ENCODE measurements at places on chromosomes 2 and 18. TPM values are rescaled to one million over a fixed set of nuclear protein-coding genes. Genes with fewer than 3 reads are reported as not detected.

DNA sequence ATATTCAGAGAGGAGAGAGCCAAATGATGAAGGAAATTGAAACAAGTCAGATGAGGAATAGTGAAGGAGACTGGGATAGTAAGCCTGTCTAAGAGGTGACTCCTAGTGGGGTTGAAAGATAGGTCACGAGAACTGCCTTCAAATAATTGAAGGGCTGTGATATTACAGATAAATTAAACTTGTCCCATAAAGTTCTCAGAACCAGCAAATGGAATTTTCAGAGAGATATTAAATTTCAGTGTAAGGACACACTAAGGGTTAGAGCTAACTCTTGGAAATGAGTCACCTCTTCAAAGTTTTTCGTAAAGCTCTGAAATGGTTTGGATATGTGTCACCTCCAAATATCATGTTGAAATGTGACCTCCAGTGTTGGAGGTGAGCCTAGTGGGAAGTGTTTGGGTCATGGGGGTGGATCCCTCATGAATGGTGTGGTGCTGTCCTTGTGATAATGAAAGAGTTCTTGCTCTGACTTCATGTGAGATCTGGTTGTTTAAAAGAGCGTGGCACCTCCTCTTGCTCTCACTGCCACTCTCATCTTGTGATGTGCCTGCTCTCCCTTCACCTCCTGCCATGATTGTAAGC, 87.3 kb downstream of the BABAM2 start:
- DNase-seq = no peak

GRCh38 chr18:21242141-21242779, at the start of gene GREB1L:
Gene GREB1L, plus strand, starts transcription at chr18:21242232. Its CDS starts 141,287 bp downstream, at chr18:21383519.
- no peak for DNase-seq

Gene GALNT14
- 68.4 TPM for total RNA-seq

- no peak for DNase-seq
These were observed 154.3 kb downstream of the EIPR1 start for GRCh38 chr2:3223080-3223923.

Gene NYAP2
- total RNA-seq = 0.05 TPM

- no peak for DNase-seq
These were observed 51.3 kb upstream of the ODC1 start for GRCh38 chr2:10499275-10499907.

Gene LRP1B
- not detected for total RNA-seq

Gene EMILIN1
- 1.1 TPM for total RNA-seq

GRCh38 chr2:151410485-151410834, 758 bp downstream of the RIF1 start:
- peak; percentile 53 for DNase-seq

Gene TMEM87B
- total RNA-seq = 9.1 TPM

DNA sequence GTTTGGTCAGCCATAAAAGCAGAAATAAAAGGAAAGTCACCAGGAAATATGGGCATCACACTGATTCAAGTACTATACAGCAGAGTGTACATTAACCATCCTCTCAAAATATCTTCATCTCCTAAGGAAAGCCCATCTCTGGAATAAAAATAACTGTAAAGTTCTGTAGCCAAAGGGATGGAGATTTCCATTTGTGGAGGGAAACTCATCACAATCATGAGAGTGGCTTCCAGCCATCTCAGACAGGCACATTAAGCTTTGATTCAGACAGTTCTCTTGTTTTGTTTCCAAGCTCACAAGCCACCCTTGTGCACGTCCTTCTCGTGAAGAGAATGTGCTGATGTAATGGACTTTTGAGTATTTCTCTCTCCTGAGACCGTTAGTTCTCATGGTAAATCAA, 695.5 kb downstream of the LRRTM4 start:
- no peak for DNase-seq

DNA sequence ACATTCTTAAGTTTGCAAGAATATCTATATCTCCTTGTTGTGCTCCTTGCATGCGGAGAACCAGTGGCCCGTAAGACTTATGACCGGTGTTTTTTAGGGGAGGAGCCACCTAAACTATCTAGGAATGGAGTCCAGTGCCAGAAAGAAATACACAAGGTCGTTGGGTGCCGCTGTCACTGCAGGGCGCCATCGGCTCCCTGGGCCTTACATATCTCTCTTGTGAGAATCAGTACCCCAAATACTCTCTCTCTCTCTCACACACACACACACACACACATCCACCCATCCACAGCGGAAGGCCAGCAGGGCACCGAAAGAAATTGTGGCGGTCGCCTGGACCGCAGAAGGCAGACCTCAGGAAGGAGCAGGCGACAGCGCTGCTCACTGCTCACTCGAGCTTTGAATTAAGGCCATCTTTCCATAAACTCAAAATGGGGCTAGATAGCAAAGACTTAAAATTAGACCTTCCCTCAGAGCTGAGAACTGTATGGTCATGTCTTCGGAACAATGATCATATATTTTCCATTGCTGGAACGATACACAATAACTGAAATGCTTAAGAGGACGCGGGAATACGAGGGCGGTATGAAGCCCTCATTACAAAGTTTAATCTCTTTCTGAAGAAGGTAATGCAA, 10.4 kb downstream of the NR4A2 start:
- DNase-seq = no peak

Gene CHRND
- total RNA-seq = not detected

Gene MPV17
- total RNA-seq = 37.3 TPM

Gene OXER1
- total RNA-seq = not detected

Gene GALNT3
- 39.6 TPM for total RNA-seq

GRCh38 chr18:74898965-74899364, 301.3 kb downstream of the ZNF407 start:
- no peak for DNase-seq

DNA sequence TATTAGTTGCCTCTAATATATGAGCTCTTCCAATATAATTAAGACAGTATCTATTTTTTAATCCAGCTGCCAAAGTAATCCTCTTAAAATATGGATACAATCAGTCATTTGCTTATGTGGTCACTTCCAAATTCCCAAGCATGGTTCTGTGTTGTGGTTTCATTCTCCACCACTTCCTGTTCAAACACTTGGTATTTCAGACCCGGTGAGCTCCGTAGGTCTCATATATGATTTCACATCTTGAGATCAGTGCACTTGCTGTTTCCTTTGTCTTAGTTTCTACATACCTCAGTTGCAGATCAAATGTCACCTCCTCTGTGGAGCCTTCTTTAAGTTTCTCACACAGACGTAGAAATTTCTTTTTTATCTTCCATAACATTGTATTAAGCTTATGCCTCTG, 254.2 kb downstream of the KCNS3 start:
- no peak for DNase-seq

- no peak for DNase-seq
These were observed 296.5 kb upstream of the THSD7B start for GRCh38 chr2:136468799-136469369.

DNA sequence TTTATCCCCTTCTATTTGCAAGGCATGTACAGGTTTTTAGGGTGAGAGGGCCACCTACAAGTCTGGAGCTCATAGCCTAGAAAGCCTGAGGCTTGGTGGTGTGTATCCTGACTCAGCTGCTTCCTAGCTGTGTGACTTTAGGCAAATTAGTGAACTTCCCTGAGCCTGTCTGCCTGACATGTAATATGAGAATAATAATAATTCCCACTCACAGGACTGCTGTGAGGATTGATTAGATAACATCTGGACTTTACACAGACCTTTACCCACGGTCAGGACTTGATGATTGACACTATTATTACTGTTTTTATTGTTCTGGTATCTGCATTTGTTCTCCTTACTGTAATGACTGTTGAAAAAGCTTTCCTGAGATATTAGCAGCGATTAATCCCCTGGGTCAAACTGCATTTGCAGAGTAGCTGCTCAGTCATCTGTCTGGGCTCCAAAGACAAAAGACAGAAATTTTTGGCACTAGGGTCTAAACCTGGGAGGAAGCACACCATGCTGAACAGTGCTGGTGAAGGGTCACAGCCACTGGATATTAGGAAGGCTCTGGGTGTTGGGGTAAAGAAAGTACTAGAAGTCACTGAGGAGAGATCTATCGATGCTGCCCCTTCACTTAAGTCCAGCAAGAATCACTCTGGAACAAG, 276.5 kb upstream of the FN1 start:
- DNase-seq = no peak

DNA sequence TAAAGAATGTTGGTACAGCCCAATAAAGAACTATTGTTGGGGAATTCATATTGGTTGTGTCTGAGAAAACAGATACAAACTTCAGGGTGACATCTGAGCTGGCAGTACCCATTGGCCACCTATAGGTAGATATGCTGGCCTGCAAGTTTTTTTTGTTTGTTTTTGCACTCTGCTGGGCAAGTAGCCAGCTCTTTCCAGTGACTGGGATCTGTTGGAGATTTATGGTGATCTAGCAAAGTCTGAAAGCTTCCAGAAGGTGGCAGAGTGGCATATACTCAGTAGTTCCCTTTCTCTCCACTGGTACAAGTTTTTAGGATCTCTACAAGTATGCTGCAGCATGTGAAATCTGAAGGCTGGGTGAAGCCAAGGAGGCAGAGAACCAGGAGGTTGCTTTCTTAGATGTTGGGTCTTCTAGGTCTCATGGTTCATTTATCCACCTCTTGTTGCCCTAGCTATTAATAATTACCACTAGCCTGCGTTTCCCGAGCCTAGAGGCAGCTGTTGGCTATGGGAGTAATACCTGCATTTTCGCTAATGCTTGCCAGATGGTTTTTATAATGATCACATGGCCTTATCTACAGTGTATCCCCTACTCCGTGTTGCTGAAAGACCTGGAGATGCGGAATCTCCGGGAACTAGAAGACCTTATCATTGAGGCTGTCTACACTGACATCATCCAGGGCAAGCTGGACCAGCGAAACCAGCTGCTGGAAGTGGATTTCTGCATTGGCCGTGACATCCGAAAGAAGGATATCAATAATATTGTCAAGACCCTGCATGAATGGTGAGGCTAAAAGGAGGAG, 9.5 kb downstream of the COPS7B start:
- DNase-seq = peak; percentile 98

DNA sequence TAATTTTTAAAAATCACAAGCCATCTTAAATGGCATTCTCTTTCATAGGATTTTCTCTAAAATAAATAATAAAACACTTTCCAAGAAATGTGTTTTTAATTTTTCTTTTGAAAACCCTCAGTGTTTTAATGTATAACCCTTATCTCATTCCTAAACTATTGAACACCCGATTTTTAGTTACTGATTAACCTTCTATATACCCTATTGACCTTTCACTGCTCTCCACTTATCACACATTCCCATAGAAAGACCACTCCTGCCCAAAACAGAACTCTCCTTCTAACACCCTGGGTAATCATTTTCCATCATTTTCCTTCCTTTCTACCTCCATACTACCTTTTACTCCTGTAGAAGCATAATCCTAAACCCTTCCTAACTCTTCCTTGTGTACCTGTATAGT, 102.4 kb downstream of the EPC2 start:
- DNase-seq = no peak

DNA sequence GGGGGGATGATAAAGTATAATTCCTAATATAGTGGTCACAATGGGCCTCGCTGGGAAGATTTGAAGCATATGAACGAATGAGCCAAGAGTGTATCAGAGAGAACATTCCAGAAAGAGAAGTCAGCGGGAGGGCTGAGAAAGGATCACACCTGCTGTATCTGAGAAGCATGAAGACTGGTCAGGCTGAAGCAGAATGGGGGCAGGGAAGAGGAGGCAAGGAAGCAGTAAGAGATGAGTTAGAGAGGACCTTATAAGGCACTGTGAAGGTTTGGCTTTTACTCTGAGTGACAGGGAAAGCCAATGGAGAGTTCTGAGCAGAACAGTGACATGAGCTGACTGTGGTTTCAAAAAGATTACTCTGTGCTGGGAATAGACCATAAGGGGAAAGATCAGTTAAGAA, 73.5 kb downstream of the CHN1 start:
- DNase-seq = no peak

Gene PNO1
- 19.1 TPM for total RNA-seq

DNA sequence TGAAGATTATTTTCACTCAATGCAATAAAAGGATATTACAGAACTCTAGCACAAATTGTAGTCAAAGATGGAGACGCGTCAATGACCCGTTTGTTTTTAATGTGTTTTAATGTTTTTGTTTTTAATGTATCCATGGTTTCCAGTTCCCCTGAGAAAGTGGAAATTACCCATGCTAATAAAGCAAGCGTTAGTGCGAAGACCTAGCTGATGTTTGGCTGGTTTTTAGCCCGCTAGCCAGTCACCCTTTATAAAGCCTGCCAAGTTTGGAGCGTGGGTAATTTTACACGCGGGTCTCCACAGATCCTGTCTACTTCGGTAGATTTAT, 430 bp upstream of the CHMP1B start:
- DNase-seq = peak; percentile 63

DNA sequence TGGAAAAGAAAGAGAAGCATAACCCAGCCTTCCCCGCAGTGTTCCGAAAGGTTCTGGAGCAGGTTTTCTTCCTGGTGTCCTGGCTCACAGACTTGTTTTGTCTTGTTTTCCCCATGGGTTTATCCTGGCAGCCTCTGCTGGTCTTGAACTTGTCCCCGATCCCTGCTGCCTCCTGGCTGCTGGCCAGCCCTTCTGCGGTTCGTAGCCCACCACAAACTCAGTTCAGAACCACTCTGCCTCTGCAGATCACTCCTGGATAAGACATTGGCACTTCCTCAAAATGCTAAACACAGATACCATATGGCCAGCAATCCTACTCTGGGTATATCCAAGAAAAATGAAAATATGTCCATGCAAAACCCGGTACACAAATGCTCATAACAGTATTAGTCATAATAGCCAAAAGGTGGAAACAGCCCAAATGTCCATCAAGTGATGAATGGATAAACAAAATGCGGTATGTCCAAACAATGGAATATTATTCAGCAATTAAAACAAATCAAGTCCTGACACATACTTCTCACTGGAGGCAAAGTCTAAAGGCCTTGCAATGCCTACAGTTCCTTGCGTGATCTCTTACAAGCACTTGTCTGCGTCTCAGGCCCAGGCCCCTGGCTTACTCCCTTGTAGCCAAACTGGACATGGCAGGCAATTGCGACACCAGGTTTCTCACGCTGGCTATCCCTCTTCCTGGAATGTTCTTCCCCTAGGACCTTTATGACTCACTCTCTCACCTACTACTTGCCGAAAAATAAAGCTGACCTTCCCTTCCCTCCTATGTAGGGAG, 28.0 kb upstream of the ARHGEF4 start:
- no peak for DNase-seq

GRCh38 chr2:13884291-13884976, 748.1 kb upstream of the LRATD1 start:
- DNase-seq = no peak

DNA sequence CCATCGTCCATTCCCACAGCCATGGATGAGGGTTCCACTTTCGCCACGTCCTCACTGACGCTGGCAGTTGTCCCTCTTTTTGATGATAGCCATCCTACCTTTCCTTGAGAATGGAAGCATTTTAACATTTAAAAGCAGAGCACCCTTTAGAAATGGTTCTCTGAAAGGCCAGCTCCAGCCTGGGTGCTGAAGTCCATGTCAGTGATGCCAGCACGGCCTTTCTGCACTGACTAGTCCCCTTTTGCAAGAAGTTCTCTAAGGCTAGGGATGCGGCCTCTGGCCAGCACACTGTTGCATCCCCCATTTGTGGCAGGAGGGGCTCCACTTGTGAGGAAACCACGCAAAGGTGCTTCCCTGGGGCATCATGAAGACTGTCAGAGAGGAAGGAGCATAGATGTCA, 203.5 kb downstream of the MGAT5 start:
- DNase-seq = no peak

GRCh38 chr2:47735912-47736311, 47.0 kb upstream of the MSH6 start:
- no peak for DNase-seq

Gene GULP1
- 9.2 TPM for total RNA-seq
